Skeletal muscle cell (primary cell): ENCODE measurements at places on chromosomes 4 and X.
A peak's percentile ranks its signal among the peaks of the same experiment; 100 is the strongest.

DNA sequence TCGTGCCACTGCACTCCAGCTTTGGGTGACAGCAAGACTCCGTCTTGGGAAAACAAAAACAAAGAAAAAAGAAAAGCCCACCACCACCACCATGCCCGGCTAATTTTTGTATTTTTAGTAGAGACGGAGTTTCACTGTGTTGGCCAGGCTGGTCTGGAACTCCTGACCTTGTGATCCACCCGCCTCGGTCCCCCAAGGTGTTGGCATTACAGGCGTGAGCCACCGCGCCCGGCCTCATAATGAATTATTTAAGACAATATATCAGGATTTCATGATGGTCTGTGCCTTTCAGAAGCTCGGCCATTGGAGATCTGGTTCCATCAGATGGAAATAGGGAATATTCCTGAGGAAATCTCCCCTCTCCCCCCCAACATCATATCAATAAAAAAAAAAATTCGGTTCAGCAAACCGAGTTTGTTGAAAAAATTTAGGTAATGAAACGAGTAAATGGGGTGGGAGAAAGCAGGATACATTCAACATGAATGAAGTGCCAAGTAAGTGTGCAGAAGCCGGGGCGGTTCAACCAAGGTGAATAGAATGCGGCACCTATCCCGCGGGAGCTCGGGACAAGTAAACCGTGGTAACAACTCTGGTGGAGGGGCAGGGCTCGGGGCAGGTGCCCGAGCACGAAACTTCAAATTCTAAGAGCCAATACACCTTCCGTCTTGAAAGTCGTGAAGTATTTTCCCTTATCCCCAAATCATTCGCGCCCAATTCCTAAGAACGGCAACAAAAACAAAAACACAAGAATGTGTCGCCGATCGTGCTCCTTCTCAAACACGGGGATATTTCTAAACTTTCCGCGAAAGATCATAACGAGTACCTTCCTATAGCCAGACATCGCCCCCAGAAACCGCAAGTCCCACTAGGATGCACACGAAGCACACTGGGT lies 773 bp upstream of the TXLNG start:
- no peak for DNase-seq

GRCh38 chr4:98614094-98614493 lies 44.3 kb downstream of the TSPAN5 start:
- no peak for DNase-seq

DNA sequence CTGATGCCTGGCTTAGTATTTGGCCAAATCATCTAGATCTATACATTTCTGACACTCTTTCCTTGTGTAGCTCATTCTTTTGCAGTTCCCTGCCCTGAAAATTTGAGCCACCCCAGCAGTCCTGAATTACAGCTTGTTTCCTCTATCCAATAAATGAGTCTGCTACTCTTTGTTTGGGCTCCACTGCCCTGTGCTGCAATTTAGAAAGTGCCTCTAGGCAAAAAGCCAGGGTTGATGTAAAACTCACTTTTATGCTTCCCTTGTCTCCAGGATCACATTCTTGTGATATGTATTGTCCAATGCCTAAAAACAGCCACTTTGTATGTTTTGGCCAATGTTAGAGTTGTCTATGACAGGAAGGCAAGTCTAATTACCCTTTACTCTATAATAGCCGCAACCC lies 101.7 kb upstream of the MAP3K15 start:
- DNase-seq: no peak

DNA sequence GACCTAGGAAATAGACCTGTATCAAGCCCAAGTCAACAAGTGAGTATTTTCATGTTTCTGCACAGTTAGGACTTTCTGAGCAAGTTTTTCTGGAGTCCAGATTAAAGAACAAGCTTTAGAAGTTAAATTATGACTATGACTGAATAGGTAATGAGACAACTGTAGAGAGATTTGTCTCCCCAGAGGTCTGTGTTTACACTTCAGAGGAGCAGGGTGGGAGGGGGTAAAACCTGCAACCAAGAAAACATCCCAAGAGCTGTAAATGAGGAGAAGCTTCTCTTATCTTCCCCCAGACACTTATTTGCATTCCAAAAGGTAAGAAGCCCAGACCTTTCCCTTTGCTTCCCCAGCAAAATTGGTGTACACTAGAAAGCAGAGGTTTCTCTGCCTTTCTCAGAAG lies 22.1 kb upstream of the CEP135 start:
- DNase-seq: no peak

GRCh38 chrX:24702362-24703184 lies 8.9 kb downstream of the POLA1 start:
- no peak for DNase-seq

- peak; percentile 64 for DNase-seq
Measured at GRCh38 chr4:186700746-186701145, 22.9 kb downstream of the FAT1 start.

DNA sequence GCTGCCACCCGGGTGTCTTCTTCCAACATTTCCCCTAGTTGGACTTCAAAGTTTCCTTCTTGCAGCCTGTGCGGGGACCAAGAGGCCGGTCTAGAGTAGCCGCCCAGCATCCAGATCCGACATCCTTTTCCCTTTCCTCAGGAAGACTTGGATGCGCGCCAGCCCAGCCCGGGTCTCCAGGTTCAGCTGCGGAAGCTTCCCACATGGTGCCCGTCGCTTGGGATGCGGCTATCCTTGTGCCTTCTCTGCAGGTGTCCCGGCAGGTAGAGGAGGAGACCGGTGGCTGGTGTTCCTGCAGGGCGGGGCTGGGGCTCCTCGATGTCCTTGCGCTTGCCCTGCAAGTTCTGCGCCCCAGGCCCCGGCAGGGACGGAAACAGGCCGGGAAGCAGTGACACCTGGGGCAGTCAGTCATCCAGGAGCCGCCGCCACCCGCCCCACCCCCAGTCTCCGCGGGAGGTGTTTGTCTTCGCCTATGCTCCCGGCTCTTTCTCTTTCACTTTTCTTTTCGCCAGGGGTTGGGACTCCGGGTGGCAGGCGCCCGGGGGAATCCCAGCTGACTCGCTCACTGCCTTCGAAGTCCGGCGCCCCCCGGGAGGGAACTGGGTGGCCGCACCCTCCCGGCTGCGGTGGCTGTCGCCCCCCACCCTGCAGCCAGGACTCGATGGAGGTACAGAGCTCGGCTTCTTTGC lies at the start of gene IL15:
Gene IL15, plus strand, starts transcription at position 502 of the 689 bp plus-strand sequence. CDS start 82,882 bp downstream, outside the sequence.
- DNase-seq: no peak

DNA sequence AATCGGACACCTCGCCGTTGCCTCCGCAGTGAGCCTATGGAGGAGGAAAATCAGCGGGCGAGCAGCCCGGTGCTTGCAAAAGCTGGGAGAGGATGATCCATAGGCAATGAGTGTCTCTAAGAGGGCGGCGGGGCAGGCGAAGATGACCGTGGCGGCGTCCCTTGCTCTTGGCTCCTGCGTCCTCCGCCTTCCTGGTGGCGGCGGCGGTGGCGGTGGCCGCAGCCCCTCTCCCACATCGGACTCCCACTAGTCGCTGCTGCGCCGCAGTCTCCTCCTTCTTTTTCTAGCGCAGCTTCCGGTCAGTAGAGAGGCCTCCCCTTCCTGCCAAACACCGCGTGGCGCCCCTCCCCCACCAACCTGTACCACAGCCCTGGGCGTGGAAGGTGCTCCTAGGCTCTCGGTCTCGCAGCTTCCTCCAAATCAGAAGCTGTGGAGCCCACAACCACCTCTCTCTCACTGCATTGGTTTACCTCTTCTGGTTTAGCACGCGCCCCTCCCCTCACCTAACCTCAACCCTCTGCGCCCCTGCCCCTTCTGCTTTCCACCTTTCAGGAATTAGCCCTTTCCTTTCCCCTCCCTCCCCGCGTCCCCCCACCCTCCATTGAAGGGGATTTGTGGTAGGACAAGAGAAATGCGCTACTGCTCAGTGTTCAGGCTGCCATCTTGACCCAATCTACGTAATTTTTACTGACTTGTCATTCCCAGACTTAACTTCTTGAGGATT lies at the start of gene SPIN3:
Gene SPIN3, minus strand, starts transcription at position 271 of the 724 bp plus-strand sequence. CDS start 594 bp downstream, outside the sequence.
- DNase-seq: no peak

GRCh38 chr4:26707342-26707741 lies 123.5 kb downstream of the TBC1D19 start:
- no peak for DNase-seq

DNA sequence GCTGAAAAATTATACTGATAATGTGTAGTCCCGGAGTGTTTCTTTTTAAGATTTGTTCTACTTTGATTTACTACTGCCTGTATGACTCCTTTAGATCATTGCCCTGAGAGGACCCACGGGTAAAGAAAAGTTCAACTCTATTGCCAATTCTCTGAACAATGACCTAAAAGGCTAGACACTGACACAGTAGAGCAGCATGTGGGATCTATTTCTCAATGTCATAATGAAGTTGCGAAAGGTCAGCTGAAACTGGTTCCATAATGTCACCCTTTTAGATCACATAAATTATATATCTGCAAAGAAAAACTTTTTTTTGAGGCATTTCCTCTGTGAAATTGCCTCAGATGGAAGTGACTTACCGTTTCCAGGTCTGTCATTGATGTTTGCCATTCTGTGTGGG lies 67.4 kb downstream of the GLRB start:
- DNase-seq: peak; percentile 30

DNA sequence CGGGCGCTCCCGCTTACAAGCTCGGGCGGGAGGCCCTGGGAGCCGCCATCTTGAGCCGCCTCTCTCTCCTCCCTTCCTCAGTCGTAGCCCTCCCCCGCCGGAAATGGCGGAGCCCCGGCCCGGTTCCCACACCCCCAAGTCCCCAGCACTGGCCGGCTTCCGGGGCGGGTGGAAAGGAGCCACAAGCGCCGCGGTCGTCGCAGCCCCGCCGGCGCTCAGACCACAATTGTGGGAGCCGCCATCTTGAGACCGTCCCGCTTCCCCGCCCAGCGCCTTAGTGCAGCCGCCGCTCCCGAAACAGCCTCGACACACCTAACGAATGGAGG lies 531 bp downstream of the HCFC1 start:
- DNase-seq: peak; percentile 64

GRCh38 chr4:89497517-89498308 lies 190.1 kb upstream of the GPRIN3 start:
- DNase-seq: no peak

- DNase-seq: no peak
Measured at GRCh38 chrX:107978707-107979307, 3.4 kb downstream of the TEX13B start.

DNA sequence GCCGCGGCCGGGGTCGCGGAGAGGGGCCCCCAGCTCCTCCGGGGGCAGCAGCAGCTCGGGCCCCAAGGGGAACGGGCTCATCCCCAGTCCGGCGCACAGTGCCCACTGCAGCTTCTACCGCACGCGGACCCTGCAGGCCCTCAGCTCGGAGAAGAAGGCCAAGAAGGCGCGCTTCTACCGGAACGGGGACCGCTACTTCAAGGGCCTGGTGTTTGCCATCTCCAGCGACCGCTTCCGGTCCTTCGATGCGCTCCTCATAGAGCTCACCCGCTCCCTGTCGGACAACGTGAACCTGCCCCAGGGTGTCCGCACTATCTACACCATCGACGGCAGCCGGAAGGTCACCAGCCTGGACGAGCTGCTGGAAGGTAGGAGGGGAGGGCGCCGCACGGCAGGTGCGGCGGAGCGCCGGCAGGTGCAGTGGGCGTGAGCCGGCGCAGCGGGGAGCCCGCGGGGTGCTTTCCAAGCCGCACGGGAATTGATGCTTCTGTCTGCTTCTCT lies 886 bp downstream of the DCLK2 start:
- no peak for DNase-seq

DNA sequence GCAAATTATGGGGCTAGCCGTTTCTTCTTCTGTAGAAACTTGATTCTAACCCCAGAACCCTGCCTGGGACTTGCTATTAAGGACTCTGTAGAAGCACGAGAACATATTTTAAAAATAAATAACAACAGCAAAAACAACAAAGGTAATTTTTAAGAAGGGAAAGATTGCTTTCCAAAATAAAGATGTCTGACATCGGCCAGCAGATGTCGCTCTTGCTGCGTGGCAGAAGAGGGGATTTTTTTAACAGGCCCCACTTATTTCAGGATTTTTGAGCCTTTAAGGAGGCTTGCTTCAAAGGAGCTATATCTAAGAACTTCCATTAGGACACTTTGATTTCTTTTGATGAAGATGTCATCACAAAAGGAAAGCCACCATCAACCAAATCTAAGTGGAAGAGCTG lies 62.8 kb upstream of the EGFL6 start:
- DNase-seq: no peak
